ENCODE measurements at places on chromosomes 7 and 10. TPM values are rescaled to one million over a fixed set of nuclear protein-coding genes. Genes with fewer than 3 reads are reported as not detected.

SUN1 gene
- total RNA-seq, result 146 TPM

GRCh38 chr10:133364645-133365431 is 7.0 kb upstream of the FUOM start:
- H3K36me3 ChIP-seq, result peaks cover 44% of the 10 kb centered on the region
- no peak overlapping the region for H3K4me3 ChIP-seq
- no peak for DNase-seq

GRCh38 chr10:47309408-47310089 is 9.6 kb downstream of the GDF10 start:
- H3K4me3 ChIP-seq, result no peak overlapping the region
- H3K36me3 ChIP-seq, result no peaks in the 10 kb centered on the region
- no peaks in the 10 kb centered on the region for H3K27me3 ChIP-seq
- no peak for DNase-seq
- H3K27ac ChIP-seq, result no peak overlapping the region

- no peaks in the 10 kb centered on the region for H3K36me3 ChIP-seq
- no peaks in the 10 kb centered on the region for H3K4me1 ChIP-seq
- no peak overlapping the region for H3K4me3 ChIP-seq
- H3K27me3 ChIP-seq, result no peaks in the 10 kb centered on the region
Measured at GRCh38 chr10:118798231-118798662, 43.5 kb upstream of the CACUL1 start.

- no peak for DNase-seq
- H3K27ac ChIP-seq, result peak overlapping the region; percentile 3
- no peaks in the 10 kb centered on the region for H3K27me3 ChIP-seq
Measured at GRCh38 chr7:137893143-137893742, 46.5 kb upstream of the DGKI start.

DNA sequence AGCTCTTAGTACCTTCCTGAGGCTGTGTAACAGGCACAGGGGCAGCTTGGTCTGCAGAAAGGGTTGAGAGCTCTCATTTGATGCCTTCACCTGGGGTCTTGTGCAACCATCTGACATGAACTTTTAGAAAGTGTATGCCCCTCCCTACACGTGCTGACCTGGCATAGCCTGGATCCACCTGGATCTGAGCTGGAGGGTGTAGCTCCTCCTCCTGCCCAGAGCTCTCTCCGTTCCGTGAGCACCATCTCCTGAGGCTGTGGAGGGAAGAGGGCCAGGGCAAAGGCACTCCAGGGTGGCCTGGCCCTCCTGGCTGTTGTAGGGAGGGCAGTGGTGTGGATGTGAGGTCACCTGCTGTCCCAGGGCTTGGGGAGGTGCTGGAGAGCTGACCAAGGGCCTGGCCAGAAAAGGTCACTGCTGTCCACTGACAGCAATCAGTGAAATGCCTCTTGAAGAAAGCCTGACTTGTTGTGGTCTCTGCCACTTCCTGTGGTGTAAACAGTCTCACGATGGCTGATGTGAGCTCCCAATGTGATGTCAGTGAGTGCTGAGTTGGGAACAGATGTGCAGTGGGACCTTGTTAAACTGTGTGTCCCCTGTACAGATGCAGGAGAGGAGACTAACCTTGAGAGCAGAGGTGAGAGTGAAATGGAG is 23.0 kb downstream of the AMZ1 start:
- H3K27me3 ChIP-seq, result no peaks in the 10 kb centered on the region
- H3K27ac ChIP-seq, result no peak overlapping the region
- H3K4me3 ChIP-seq, result no peak overlapping the region
- no peaks in the 10 kb centered on the region for H3K36me3 ChIP-seq

GRCh38 chr7:18457832-18458231 is 37.7 kb upstream of the HDAC9 start:
- no peak overlapping the region for H3K4me3 ChIP-seq
- H3K27ac ChIP-seq, result no peak overlapping the region

Data from thyroid gland (tissue), 4 donors.